ENCODE measurements at places on chromosomes 7 and 10.

- no peaks in the 10 kb centered on the region for H3K4me1 ChIP-seq
- H3K27ac ChIP-seq, result no peak overlapping the region
- H3K36me3 ChIP-seq, result peaks cover 3% of the 10 kb centered on the region
- no peaks in the 10 kb centered on the region for H3K27me3 ChIP-seq
- DNase-seq, result no peak
These were observed 155.6 kb downstream of the TAX1BP1 start for GRCh38 chr7:27895551-27895950.

DNA sequence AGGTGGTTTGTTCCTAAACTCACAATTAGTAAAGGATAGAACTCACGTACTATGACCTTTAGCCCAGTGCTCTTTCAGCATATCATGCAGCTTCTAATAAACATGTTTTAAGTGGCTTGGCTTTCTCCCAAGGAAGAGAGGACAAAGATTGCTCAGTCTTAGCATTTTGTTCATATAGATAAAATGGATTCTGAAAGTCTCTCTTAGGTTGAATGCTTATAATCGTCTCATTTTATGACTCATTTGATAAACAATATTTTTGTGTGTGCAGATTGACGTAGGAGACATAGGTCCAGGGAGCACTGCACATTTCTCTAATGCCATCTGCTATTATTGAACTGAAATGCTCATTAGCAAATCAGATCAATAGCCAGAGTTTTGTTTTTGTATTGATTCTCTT, 44.8 kb downstream of the GNAT3 start:
- no peak overlapping the region for H3K4me3 ChIP-seq
- H3K27ac ChIP-seq, result peak overlapping the region; percentile 27
- H3K36me3 ChIP-seq, result no peaks in the 10 kb centered on the region
- no peaks in the 10 kb centered on the region for H3K27me3 ChIP-seq
- DNase-seq, result no peak
- peaks cover 11% of the 10 kb centered on the region for H3K4me1 ChIP-seq

- H3K36me3 ChIP-seq, result peaks cover 97% of the 10 kb centered on the region
- peak; percentile 9 for DNase-seq
- no peaks in the 10 kb centered on the region for H3K27me3 ChIP-seq
These were observed 124.9 kb downstream of the DLG5 start for GRCh38 chr10:77801474-77802161.

GRCh38 chr10:31765541-31765940, 163.1 kb downstream of the ARHGAP12 start:
- peaks cover 16% of the 10 kb centered on the region for H3K4me1 ChIP-seq
- no peak for DNase-seq
- H3K36me3 ChIP-seq, result no peaks in the 10 kb centered on the region
- no peak overlapping the region for H3K4me3 ChIP-seq
